ENCODE measurements at places on chromosomes 7 and 10.

DNA sequence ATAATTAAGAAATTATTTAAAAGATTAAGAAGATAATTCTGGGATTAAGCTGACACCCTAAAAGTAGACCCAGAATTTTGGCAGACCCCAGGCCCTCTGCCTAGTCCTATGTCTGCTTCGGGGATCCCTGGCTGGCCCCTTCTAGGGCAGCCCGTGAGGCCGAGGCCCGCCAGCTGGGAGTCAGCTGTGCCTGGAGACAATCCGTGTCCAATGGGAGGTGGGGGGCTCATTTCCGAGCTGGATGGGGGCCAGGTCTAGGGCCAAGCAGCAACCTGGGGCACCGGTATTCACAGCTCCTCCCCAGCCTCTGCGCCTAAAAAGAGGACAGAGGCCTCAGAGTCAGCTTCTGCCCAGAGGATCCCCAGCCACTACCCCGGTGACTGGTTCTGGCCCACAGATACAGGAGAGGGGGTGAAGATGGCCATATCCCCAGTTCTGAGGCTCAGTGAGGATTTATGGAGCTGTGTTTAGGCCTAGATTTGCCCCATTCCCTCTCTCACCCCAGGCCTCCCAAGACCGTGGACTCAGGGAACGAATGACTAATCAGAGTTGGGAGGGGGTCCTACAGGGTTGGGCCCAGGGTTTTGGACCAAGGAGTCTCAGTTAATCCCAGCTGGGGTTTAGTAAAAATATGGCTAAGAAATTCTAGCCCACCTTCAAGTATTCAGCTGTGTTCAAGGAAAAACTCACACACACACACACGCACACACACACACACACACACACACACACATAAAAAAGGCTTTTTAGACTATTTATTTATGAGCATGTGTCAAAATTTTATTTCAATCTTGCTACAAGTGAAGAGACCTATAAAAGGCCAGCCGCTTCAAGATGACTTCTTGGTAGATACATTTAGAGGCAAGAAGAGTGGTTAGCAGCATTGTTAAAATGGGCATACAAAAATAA is 37.4 kb upstream of the LBX1 start:
- no peak for DNase-seq

- DNase-seq: peak; percentile 61
These were observed 23.2 kb upstream of the PIP4K2A start for GRCh38 chr10:22737587-22737986.

DNA sequence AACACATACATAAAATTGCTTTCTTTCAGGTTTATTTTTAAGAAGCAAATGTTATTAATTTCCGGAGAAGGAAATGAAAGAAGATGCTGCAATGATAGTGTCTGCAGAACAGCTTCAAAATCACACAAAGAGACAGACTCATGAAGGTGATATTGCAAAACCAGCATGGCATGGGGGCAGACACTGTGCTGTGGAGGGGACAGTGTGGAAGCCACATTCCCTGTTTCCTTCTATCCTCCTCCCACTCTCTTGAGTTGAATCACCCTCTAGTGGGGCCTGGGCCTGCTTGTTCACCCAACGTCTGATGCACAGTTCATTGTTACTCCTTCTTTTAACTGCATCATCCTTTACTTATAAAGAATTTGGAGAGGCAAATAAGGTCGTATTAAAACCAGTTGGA is 104.0 kb upstream of the INSIG1 start:
- no peak for DNase-seq

GRCh38 chr7:3942816-3943745 is 642.0 kb downstream of the SDK1 start:
- DNase-seq: no peak
